ENCODE measurements at places on chromosomes 11 and 22.

DNA sequence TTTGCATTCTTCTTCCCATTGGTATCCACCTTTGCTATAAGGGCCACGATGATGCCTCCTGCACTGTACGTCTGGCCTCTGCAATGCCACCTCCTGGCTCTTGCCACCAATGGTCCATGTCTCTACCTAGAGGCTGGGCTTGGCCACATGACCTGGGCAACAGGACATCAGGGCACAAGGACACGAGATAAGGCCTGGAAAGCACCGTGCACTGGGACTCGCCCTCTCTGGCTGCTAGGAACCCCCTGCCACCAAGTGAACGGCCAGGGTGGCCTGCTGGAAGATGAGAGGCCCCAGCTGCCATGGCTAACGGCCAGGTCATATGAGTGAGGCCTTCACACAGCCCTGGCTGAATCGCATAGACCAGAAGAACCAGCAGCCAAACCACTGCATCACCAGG is 87.4 kb downstream of the TRMU start:
- DNase-seq = no peak

DNA sequence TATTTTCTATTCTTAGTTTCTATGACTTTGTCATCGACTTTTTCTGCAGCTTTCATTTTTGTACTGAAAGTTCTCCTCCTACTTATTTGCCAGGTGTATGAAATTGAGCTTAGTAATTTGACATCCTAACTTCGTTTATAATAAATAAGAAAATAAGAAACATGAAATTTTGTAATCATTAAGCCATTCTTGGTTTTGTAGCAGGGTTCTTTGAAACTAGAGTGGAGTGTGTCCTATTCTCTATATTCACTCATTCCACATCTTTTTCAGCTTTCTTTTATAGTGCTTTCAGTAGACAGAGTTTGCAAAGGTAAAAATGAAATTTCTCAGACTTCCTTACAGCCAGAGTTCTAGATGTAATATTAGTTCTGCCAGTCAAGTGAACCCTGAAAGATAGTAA is 47.8 kb downstream of the FANCF start:
- DNase-seq = no peak

GRCh38 chr11:39174196-39174595 is 2285.3 kb downstream of the LRRC4C start:
- no peak for DNase-seq

DNA sequence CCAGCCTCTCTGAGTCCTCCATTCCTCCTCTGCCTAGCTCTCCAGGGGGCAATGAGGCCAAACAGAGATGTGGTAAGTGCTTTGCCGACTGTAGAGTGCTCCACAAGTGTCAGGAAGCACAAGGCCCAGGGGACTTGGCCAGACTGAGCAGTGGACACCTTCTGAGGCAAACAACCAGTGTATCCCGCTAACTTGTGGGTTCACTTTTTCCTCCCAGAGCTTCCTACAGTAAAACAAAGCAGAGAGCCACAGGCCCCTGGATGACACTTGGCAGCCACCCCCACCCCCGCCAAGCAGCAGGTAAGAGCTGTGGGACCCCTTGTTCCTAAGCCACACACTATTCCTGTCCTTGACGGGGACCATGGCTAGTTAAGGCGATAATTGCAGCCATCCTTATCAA is 160.9 kb downstream of the CACNA1I start:
- DNase-seq = no peak

DNA sequence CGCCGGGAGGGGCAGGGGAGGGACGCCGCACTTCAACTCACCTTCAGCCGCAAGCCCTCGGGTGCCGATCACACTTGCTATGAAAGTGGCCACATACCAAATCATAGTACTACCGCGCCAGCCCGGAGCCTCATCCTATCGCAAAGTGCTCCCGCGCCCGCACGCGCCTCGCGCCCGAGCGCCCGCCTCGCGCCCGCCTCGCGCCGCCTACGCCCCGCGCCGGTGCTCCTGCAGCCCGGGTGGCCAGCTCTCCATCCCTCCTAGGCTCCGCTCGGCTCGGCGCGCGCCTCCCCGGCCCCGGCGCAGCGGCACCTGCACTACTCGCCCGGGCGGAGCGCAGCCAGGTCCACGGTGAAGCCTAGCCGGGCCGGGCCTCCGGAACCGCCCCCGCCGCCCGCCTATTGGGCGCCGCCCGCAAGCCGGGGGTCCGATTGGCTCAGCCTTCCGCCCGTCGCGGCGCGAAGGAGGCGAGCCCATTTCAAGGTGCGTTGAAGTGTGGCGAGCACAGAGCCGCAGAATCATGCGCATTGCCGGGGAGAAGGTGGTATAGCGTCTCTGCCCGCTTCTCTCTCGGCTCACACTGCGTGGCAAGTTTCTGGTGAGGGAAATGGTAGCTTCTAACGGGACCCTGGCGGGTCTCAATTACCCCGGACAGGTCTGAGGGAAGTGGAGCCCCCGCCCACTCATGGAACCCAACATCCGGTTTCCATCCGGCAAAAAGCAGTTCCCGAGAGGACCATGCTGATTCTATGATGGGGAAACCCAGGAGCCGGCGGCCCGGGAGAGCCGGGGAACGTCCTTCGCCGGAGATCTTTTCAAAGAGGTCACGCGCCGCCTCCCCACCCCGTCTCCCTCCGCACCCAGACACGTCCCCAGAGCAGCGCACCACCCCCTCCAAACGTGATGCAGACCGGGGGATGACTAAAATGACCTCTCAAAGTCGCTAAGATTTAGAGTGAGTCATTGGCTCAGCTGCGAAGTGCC is at the start of gene IGSF9B:
Gene IGSF9B, minus strand, starts transcription at position 319 of the 984 bp plus-strand sequence. Its CDS starts 214 bp downstream, at position 105.
- peak; percentile 81 for DNase-seq

GRCh38 chr11:129528296-129528695 is 152.6 kb downstream of the BARX2 start:
- no peak for DNase-seq

DNA sequence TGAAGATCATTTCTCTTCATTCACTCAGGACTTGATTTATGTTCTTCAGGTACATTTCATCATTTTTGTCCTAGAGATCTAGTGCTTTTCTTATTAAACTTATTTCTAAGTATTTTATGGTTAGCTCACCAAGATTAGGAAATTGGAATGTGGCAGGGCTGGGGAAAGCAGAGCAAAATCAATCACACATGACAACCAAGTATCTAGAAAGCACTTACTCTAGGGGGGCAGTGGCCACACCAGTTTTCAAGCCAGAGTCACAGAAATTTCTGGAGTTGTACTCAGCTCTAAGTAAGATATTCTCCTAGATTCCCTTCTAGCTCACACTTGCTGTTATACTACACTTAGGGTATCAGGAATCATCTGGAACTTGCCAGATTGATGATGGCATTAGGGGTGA is 33.3 kb upstream of the MYEOV start:
- DNase-seq = no peak

DNA sequence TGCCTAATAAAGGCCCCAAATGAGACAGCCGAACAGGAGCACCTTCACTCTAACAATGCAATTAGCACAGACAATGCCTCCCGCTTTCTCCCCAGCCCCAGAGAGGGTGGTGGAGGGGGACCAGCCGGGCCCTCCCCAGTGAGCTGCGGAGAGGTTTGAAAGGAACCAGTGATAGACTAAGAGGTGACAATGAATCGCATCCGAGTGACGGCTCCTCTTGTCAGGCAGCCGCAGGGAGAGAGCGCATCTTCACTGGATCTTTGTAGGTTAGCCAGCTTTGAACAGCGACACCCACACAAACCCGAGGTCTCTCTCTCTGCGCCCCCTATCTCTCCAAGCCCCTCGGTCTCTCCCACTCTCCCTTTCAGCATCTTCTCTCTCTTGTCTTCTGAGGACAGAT is 28.0 kb downstream of the FLRT1 start:
- no peak for DNase-seq

DNA sequence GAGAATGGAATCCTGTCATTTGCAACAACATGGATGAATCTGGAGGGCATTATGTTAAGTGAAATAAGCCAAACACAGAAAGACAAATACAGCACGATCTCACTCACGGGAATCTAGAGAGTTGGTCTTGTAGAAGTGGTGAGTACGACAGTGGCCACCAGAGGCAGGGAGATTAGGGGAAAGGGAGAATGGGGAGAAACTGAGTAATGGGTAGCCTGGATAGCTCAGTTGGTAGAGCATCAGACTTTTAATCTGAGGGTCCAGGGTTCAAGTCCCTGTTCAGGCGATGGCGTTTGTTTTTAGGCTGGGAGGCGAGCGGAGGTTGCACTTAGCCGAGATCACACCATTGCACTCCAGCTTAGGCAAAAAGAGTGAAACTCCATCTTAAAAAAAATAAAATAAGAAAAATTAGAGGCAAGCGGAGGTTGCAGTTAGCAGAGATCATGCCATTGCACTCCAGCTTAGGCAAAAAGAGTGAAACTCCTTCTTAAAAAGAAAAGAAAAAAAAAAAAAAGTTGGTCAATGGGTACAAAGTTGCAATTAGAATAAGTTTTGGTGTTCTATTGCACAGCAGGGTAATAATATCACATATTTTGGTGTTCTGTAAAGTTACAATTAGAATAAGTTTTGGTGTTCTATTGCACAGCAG is 95.7 kb upstream of the UBASH3B start:
- DNase-seq = no peak

DNA sequence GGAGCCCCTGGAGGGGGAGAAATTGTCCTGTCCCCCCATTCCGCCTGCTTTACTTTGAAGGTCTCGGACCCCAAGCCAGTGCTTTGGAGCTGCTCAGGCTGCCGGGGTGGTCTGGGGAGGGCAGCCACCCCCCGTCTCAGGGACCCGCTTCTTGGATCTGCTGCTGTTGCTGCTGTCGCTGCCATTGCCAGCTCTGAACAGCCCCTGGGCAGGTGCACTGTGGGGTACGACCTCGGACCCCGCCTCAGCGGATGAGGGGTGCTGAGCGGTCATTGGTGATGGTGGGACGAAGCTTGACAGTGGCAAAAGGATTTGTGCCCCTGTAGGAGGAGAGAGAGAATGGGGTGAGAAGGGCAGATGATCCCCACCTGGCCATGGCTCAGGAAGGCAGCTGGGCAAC is 1.1 kb upstream of the SLC16A8 start:
- no peak for DNase-seq

- no peak for DNase-seq
These were observed 28.6 kb upstream of the YPEL1 start for GRCh38 chr22:21764038-21764804.

DNA sequence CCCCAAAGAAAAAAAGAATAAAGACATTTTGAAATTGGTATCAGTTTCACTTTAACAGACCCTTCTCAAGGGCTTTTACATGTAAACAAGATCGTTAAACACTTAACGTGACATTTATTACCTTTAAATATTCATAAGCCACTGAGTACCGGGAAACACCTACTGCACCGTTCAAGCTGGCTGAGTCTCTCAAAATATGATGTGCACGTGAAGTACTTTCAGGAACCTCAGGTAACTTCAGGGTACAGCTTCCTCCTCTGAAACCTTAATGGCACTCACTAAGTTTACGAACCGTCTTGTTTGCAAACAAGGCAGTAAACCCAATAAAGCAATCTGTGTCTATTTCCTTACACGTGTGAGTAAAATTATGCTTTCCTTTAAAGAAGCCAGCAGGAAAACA is 105.5 kb upstream of the TENM4 start:
- no peak for DNase-seq

Data from right atrium auricular region (tissue), 2 donors.